ENCODE measurements at places on chromosomes 13 and 19. TPM values are rescaled to one million over a fixed set of nuclear protein-coding genes. Genes with fewer than 3 reads are reported as not detected.

The CACNG8 gene
- total RNA-seq, result 0.10 TPM

The FAM216B gene
- total RNA-seq, result not detected

The CBY2 gene
- not detected for total RNA-seq

The ERCC2 gene
- total RNA-seq, result 49.8 TPM

The GJB2 gene
- total RNA-seq, result 50.1 TPM

The PLEKHJ1 gene
- 307 TPM for total RNA-seq

The ZNF154 gene
- total RNA-seq, result not detected

DNA sequence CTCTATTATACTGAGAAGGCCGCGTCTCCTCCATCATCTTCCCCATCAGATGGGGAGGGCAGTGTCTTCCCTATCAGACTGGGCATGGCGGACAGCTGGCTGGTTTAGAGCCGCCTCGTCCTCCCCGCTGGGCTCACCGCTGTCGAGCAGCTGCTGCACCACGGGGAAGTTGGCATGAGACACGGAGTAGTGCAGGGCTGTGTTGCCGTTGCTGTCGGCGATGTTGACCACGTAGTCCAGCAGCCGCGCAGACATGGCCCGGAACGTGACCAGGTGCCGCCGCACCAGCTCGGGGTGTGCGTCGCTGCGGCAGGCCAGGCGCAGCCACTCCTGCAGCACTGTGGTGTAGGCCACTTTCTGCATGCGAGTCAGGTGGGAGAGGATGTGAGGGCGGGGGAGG lies 18.8 kb upstream of the SPC24 start:
- no peak for DNase-seq

DNA sequence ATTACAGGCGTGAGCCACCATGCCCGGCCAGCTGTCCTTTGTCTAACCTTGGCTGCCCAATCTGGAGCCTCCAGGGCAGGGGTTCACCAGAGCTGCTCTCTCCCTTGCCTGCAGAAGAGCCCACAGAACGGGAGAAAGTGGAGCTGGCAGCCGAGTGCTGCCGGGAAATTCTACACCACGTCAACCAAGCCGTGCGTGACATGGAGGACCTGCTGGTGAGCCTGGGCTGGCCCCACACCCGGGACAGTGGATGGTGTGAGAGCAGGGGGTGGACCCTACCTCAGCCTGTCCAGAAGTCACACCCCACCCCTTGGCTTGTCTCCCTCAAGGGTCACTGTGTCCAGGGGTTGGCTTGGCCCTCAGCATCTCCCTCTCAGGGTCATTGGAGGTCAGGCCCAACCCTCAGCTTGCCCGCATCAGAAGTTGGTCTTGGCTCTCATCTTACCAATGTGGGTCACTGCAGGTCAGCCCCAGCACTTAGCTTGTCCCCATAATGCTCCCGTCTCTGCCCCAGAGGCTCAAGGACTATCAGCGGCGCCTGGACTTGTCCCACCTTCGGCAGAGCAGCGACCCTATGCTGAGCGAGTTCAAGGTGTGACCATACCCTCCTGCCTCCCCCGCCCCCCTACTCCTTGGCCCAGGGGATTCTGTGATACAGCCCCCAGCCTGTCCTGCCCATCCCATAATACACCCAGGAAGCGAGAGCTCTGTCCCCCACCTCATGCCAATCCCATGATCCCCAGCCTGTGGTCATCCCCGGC lies 20.4 kb downstream of the ARHGEF1 start:
- DNase-seq, result no peak

- DNase-seq, result no peak
These were observed 222.8 kb downstream of the NDFIP2 start for GRCh38 chr13:79703772-79704171.

DNA sequence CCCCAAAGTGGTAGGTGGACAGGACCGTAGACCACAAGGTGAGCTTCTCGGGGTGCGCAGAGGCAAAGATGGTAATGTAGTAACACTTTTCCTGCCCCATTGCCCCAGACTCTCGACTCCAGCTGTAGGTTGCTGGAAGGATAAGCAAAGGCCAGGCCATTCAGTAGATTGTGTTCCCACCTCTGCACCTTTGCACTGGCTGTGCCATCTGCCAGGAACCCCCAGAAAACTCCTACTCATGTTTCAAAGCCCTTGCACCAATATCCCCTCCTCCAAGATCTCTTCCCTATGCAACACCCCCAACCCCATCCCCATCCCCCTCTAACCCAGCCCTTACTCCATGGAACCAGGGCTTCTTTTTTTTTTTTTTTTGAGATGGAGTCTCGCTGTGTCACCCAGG lies 18.3 kb downstream of the IL12RB1 start:
- DNase-seq, result no peak

DNA sequence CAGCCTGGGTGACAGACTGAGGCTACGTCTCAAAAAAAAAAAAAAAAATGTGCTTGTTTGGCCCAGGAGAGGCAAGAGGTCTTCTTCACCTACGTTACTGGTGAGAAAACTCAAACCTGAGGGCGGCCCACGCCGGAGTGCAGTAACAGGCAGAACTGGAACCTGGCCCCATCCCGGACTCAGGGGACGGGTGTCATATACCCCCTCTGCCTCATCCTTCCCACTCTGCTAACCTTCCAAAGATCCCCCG lies 414 bp upstream of the ADAT3 start:
- no peak for DNase-seq

GRCh38 chr19:29685326-29685725 lies 20.1 kb downstream of the PLEKHF1 start:
- no peak for DNase-seq

DNA sequence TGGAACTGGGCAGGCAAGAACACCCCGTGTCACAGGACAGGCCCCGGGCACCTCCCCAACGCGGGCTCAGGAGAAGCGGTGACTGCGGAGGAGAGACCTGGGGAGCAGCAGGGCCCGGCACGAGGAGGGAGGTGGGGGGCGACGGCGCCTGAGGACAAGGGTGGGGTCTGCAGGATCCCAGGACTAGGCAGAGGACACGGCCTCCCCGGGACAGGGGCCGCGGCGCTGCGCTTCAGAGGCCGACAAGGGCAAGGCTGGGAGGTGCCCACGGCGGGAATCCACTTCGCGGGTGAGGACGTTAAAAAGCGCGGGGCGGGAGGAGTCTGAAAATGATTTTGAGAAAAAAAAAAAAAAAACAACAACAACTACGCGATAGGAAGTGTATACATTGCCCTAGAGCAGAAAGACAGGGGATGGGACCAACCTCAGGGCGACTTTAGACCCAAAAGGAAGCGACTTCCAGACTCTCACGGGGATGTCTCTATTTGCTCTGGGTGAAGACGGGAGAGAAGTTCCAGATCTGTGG lies 44.9 kb downstream of the ZNF611 start:
- DNase-seq, result no peak

DNA sequence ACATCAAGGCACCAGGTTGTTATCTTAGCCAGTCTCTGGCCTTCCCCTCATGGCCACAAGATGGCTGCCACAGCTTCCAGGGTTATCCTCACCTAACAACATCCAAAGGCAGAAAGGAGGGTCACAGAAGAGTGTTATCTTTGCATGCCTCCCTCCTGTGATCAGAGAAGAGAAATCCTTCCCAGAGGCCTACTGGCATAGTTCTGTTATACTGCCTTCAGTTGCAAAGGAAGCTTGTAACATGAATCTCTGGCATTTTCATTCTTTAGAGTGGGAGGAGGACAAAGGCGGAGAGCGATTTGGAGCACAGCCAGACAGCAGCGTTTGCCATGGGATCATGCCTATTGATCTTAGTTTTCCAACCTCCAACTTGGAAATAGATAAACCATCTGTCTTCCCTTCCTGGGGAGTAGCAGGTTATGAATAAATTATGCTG lies 135.7 kb downstream of the DNAJC15 start:
- peak; percentile 22 for DNase-seq

- no peak for DNase-seq
These were observed 147.2 kb upstream of the ZNF536 start for GRCh38 chr19:30224689-30225606.

- DNase-seq, result no peak
These were observed 79.9 kb downstream of the VWA8 start for GRCh38 chr13:41880966-41881365.

GRCh38 chr19:40277356-40278059 lies 7.6 kb downstream of the AKT2 start:
- no peak for DNase-seq

DNA sequence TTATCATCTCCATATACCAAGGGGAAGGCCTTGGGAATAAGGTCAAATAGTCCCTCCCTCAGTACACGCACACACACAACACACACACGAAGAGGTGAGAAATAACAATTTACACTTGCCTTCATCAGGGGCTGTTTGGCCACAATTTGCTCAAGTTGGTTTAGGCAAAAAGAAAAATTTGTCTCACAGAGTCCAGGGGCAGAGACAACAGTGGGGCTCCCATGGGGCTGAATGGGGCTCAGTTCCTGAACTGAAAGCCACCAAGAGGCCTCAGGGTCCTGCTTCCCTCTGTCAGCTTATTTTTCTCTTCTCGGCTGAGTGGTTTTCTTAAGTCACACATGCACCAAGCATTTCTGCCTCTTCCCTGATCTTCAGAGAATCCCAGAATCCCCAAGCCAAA lies 35.5 kb downstream of the PCDH8 start:
- DNase-seq, result no peak

GRCh38 chr19:3319643-3320353 lies 46.6 kb upstream of the NFIC start:
- DNase-seq, result no peak

Measured in HT-29 (cell line).